ENCODE measurements at places on chromosomes 6 and 20.

- DNase-seq = no peak
Measured at GRCh38 chr20:53657279-53657678, 63.6 kb upstream of the ZNF217 start.

DNA sequence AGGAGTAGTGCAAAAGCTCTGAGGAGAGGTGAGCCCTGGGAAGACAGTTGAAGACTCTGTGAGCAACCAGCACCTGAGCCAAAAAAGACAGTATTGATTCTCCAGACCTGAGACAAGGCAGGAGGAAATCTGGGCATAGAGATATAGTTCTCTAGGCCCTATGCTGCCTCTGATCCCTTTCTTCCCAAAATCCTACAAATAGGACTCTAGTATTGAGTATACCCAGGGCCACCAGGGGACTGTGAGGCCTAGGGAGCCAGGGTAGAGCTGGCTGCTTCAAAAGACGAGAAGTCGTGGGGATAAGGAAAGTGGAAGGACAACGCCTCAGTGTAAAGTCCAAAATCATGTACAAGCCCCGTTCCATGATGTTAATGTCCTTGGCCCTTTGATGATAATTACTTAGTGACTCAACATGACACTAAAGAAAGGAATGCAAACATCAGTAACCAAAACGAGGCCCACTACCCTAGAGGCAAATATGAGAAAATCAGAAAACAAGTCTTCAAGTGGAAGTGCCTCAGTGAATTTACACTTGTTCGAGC, 197.3 kb upstream of the PROKR2 start:
- no peak for DNase-seq

- DNase-seq = no peak
Measured at GRCh38 chr20:59750209-59750840, 146.0 kb downstream of the PHACTR3 start.

DNA sequence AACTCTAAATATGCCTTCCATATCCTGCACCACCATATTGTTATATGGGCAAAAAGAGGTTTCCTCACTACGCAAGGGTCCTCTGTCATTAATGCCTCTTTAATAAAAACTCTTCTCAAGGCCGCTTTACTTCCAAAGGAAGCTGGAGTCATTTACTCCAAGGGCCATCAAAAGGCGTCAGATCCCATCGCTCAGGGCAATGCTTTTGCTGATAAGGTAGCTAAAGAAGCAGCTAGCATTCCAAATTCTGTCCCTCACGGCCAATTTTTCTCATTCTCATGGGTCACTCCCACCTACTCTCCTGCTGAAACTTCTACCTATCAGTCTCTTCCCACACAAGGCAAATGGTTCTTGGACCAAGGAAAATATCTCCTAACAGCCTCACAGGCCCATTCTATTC, 30.3 kb upstream of the ZBTB22 start:
- no peak for DNase-seq

DNA sequence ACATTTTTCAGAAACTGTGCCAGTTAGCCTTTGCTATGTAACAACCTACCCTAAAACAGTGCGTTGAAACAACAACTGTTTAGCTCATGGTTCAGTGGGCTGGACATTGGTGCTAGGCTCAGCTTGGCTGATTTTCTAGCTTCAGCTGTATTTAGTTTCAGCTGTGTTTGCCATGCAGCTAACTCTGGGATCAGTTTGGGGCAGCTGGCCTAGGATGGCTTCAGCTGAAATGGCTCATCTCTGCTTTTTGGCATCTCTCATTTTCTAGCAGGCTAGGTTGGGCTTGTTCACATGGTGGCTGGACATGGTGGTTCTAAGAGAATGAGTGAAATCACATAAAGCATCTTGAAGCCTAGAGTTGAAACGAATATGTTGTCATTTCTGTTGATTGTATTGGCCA, 464.2 kb downstream of the QKI start:
- no peak for DNase-seq

DNA sequence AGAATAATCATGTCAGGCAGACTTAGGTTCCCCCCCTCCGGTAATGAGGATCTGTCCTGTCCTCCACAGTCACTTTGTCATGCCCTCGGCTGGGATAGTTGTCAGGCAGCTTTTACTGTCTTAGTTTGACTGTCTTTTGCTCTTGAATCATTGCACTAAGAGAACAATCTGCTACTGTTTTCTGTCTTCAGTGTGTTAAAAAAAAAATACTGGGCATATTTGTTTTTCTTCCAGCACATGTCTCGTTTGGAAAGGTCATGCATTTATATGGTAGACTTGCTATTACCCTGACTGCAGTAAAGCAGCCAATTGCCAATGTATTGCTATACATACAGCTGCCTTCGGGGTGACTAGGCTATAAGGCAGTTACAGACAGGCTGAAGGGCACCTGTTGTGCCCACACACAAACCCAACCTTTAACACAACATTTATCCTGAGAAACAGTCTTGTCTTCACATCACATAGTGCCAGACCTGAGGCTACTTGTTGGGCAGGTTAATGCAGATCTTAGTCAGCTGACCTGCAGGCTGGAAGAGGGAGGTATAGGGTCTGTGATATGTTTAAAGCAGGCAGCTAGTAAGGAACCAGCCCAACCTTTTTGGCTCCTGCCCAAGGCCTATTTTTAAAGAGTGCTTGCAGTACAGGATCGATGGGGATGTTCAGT, 26.7 kb downstream of the ARFGEF3 start:
- DNase-seq = no peak

DNA sequence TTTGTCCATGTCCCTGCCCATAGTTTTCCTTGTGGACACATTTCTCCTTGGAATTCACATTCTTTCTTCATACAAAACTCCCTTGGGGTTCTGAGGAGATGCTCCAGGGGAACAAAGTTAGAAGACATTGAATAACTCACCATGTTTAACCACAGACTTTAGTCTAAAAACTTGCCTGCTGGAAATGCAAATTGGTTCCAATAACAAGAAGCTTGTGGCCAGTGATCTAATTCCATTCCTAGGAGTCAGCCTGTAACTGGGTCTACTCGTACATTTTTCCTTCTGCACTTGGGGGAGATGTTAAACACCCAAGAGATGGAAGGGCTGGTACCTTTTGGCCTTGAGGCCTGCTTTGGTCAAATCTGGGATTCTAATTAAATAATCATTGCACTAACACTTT, 60.2 kb downstream of the SCML4 start:
- DNase-seq = no peak

DNA sequence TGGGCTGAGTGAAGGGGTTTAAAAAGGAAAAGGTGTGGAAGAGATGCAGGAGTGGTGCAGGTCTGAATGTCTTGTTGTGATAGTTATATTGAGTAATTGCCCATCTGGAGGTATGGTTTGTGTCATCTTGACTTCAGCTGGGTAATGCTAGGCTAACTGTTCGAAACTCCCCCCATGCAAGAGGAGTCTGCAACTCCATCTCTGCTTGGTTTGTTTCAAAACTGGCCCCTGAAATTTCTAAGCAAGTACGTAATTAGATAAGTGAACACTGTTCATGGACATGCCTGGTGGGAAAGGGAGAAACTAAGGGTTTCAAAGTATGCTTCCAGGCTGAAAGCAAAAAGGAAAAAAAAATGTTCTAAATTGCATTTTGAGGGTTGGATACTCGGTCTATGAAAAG, 17.1 kb downstream of the TTK start:
- DNase-seq = no peak

GRCh38 chr20:39910536-39910935, 778.5 kb downstream of the MAFB start:
- no peak for DNase-seq

DNA sequence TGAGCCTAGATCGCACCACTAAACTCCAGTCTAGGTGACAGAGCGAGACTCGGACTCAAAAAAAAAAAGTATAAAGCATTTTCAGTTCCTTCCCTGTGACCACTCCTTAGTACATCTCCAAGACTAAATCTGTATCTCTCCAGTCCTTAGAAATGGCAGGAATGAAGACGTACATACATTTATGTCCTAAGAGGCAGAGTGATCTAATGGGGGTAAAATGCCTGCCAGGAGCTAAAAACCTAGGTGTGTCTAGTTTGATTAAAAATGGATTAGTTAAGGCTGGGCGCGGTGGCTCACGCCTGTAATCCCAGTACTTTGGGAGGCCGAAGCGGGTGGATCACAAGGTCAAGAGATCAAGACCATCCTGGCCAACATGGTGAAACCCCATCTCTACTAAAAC, 70.4 kb downstream of the ALDH5A1 start:
- no peak for DNase-seq

DNA sequence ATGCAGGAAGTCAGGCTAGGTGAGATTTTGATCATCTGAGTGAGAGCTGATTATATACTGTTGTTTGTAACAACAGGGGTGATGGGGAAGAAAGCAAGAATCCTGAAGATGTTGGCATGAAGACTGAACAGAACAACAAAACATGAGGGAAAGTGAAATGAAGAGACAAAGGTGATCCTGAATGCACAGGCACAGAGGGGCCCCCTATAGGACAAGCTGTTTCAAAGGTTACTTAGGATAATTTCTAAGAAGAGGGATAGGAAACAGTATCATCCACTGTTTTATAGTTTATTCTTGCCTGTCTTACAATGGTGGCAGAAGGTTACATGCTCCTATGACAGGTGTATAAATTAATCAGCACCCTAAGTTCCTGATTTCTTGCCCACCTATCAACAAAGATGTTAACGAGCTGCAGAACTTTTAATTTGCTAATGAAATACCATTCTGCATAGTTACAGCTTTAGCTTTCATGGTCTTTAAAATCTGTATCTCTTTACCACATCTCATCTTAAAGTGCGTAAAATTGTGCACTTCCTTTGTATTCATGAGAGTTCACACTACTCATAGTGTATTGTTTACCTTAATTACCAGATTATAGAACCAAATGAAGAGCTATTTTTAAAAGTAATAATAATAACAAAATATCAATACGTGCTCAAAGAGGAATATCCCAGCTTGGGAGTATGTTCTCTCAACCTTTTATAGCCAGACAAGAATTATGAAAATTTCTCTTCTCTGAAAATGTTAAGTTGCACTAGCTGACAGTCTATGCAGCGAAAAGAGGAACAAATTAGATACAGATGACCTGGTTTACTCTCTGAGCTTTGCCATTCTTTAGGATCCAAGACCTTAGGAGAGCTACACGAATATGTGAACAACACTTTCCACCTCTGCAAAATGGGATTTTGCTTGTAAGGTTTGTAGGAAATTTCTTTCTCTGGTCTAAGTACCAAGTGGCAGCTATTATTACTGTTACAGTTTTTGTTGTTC, 192.5 kb downstream of the EDN1 start:
- no peak for DNase-seq

GRCh38 chr20:14477125-14477524, 139.7 kb upstream of the FLRT3 start:
- no peak for DNase-seq

DNA sequence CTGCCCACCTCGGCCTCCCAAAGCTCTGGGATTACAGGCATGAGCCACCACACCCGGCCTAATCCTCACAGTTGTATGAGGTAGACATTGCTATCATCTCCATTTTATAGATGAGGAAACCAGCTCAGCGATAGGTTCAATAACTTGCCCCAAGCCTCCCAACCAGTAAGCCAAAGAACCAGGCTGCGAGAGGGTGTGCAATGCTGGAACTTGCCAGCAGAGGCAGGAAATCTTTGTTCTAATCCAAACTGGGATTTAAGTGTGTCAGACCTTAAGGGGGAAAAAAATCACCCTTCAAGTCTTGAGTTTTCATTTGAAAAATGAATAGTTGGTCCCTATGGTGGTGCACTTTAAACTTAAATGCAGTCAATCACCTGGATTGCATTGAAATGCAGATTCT, 20.1 kb upstream of the RNGTT start:
- no peak for DNase-seq

DNA sequence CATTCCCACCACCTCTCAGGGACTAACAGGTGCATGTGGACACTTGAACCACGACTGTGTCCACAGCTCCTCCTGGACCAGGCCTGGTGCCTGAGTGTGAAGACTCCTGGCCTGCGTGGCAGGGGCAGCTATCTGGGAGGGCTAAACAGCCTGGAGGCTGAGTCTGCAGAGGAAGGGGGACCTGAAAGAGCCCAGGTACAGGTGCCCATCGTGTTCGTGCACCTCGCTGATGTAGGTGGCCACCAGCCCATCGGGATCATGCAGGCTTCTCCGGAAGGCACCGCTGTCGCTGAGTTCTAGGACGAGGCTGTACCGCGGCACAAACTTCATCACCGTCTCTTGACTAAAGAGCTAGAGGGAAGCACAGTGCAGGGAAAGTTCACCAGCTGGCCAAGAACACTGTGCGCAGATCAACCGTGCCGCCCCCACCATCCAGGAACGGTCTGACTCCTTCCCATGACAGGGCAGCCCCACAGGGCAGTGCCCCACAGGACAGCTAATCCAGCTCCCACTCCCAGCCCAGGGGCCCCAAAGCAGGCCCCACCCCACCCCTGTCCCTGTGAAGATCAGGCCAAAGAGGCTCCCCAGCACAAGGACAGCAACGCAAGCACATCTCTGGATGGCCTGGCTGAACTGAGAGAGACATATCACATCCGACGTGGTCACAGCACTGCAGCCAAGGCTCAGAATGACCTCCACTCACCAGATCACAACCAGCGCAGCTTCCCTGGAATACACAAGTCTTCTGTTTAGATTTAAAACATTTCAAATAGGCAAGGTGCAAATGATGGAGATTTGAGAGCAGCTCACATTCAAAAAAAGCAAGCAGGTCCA, 14.8 kb downstream of the CST7 start:
- DNase-seq = no peak

- no peak for DNase-seq
Measured at GRCh38 chr20:19024296-19025035, 188.0 kb upstream of the SLC24A3 start.

GRCh38 chr6:80991316-80991715, 761.2 kb downstream of the TENT5A start:
- DNase-seq = no peak

GRCh38 chr20:49786196-49786595, 26.4 kb upstream of the SLC9A8 start:
- no peak for DNase-seq

- DNase-seq = no peak
Measured at GRCh38 chr6:17389274-17389847, 4.0 kb upstream of the CAP2 start.

DNA sequence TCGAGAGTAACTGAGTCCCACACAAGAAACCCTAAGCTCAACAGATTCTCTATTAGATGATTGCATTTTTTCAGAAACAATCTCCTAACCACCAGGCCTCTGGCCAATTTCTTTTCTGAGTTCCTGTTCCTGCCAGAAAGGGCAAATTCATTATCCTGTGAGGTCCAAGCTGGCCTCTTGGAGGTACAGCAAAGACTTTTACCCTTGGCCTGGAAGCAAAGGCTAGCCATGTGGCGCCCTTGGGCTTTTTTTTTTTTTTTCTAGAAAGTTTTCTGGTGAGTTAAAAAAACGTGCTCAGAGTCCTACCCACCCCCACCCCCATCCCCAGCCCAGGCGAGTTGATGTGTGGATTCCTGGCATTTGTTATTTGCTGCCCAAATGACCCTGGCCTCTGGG, 59.0 kb upstream of the EEF1A1 start:
- DNase-seq = no peak

GRCh38 chr20:53319200-53319599, 274.4 kb downstream of the ZNF217 start:
- no peak for DNase-seq

DNA sequence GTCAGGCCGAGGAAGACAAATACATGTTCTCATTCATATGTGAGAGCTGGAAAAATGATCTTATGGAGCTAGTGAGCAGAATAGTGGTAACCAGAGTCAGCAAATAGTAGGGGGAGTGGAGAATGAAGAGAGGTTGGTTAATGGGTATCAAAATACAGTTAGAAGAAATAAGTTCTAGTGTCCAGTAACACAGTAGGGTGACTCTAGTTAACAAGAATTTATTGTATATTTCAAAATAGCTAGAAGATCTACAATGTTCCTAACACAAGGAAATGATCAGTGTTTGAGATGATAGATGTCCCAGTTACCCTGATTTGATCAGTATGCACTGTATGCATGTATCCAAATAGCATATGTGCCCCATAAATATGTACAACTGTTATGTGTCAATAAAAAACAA, 128.4 kb downstream of the BCKDHB start:
- DNase-seq = no peak
